Epithelial cell of proximal tubule (primary cell): ENCODE measurements at places on chromosomes 12 and 14. TPM values are rescaled to one million over a fixed set of nuclear protein-coding genes. Genes with fewer than 3 reads are reported as not detected.

DNA sequence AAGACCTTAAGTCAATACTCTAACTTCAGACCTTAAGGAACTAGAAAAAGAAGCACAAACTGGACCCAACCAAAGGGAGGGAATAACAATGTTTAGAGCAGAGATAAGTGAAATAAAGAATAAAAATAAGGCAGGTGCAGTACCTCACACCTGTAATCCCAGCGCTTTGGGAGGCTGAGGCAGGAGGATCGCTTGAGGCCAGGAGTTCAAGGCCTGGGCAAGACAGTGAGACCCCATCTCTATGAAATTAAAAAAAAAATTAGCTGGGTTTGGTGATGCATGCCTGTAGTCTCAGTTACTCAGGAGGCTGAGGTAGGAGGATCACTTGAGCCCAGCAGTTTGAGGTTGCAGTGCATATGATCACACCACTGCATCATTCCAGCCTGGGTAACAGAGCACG lies 9.1 kb downstream of the TFCP2 start:
- DNase-seq: no peak

DNA sequence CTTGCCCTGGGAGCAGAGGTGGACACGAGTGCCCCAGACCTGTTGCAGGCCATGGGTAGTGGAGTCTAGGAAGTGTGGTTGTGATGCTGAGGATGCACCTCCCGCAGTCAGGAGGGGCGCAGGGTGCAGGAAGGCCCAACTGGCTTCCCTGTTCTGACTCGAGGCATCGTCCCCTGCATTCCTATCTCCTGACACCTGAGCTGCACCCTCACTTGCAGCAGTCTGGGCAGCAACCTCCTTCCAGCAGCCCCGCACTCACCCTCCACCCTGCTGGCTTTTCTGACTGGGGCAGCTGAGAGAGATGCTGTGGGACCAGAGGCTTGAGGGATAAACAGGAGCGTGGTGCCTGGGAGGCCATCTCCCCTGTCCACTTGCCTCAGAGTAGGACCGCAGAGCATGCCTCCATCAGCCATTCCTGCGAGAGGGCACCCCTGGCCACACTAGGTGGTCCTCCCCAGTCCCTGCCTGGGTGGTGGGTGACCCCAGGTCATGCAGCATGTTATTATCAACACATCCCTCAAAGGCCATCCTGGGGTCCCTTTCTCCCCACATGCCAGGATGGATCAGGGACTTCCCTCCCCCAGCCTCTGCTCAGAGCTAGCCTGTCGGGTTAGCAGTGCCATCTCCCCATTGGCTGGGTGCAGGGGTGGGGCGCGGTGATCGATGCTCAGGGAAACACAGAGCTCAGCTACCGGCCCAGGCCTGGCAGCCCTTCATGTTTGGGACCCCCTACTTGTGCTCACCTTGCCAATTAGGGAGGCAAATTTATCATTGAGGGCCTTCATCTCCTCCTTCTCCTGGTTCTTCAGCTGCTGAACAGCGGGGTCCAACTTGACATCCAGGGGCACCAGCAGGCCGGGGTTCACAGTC lies 719 bp downstream of the KRT80 start:
- DNase-seq: no peak

Gene GALNT8
- 0.58 and 1.5 TPM in 2 replicates for total RNA-seq

- no peak for DNase-seq
Observed at GRCh38 chr14:43438056-43438455, 1069.0 kb downstream of the FSCB start.
